ENCODE measurements at places on chromosomes 13 and 19.

DNA sequence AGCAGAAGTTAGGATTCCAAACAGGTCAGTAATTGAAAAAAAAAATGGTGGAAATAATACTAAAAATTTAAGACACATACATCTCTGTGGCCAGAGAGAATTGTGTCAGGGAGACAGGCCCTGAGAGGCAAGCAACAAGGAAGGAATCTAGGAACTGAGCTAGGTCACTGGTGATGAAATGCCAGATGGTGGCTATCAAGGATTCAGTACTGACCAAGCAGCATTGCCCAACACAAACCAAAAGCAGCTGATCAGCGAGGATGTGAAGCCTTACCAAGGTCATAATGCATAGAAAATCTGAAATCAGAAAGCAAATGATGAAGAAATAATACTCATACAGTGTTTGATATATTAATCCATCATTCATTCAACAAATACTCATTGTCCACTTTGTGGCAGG is 905.0 kb downstream of the GPC5 start:
- DNase-seq: no peak

DNA sequence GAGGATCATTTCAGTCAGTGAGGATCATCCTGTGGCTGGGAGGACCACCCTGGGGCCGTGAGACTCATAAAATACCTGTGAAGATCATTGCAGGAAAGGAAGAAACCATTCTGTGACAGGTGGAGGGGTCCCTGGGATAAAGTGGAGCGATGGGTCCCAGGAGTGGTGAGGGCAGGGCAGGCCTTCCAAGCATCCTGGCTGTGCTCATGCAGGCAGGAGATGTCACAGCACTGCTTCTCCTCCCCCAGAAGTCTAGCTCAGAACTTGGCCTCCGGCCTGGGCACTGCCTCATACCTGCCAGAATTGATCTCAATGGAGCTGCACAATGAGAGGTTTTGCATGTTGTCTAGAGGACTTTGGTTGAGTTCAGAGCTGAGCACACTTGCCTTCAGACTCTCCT is 11.1 kb downstream of the KLK1 start:
- no peak for DNase-seq

DNA sequence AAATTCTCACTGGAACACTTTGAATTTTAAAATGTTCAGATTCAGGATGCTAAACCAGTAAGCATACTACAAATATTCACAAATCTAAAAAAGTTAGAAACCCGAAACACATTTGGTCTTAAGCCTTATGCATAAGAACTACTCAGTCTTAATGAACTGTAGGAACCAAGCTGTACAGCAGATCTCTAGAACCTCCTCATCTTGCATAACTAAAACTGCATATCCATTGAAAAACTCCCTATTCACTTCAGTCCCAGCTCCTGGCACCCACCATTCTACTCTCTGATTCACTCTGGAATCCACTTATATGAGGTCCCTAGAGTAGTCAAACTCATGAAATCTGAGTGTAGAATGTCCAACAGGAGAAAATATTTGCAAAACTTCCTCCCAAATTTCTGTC is 65.6 kb upstream of the CEACAM8 start:
- no peak for DNase-seq

- no peak for DNase-seq
These were observed 56.2 kb downstream of the LACC1 start for GRCh38 chr13:43935878-43936277.

- no peak for DNase-seq
These were observed 355.5 kb downstream of the ENOX1 start for GRCh38 chr13:43431290-43431716.

GRCh38 chr13:49840675-49841074 is 48.2 kb upstream of the KPNA3 start:
- DNase-seq: no peak

DNA sequence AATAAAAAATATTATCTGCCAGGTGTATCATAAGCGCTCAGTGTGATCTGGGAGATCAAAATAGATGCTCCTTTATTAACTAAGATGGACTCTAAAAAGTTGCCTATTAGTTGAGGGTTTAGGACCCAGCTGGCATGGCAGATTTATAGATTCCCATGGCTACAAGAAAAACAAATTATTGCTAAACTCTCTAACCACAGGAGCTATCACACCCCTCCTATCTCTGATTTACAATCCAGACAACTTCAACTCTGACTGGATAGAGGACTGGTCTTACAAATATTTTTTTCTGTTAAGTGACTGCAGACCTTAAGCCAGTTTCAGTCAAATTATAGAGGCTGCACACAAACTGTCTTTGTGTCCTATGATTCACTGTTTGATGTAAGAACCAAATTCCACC is 45.4 kb upstream of the MYCBP2 start:
- DNase-seq: no peak

GRCh38 chr19:33394723-33395560 is 21.4 kb downstream of the CEBPG start:
- no peak for DNase-seq

DNA sequence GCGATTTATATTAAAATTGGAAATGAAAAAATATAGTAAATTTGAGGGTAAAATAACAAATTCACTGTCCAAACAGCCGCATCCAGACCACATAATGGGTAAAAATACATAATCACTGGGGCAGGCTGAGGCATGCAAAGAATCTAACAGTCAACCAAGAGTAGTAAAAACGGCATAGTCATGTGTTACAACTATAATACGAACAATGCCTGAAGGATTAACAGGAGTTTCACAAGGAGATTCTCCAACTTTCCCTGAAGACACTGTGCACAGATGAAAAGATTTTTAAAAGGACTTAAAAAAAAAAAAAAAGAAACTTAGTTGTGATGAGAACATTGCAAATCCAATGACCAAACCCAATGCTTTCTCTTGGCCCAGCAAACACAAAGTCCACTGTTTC is 20.4 kb upstream of the ATXN8OS start:
- no peak for DNase-seq

GRCh38 chr13:21310220-21310619 is 133.8 kb downstream of the MRPL57 start:
- no peak for DNase-seq

- no peak for DNase-seq
These were observed 863.3 kb downstream of the UQCRFS1 start for GRCh38 chr19:28349604-28350003.

GRCh38 chr13:92575777-92576176 is 650.8 kb upstream of the GPC6 start:
- DNase-seq: no peak

DNA sequence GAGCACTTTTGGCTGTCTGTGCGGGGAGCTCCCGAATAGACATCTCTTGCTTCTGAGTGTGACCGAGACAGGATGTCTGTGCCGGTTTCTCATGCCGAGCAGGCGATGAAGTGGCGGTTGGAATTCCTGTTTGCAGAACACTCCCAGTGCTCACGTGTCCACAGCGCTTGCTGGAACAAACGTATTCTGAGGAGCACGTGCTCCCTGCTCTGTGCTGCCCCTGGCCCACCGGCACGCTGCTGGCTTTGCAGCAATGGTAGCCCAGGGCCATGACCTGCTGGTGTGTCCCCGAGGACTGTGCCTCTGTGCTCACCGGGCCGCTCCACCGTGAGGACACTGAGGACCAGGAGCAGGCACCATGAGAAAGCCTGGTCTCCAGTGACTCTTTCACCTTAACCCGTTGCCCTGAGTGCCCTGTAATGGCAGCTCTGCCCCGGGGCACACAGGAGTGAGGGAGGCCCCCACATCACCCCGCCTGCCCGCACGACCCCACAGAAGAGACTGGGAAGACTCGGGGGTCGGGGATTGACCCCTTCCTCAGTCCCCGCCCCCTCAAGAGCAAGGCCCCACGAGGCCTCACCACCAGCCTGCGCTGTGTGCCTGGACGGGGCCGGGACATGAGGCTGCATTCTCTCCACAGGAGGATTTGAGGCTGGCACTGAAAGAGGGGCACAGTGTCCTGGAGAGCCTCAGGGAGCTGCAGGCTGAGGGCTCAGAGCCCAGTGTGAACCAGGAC is 40.0 kb upstream of the F7 start:
- DNase-seq: no peak

GRCh38 chr13:50527612-50528509 is 315.6 kb downstream of the DLEU7 start:
- DNase-seq: no peak

DNA sequence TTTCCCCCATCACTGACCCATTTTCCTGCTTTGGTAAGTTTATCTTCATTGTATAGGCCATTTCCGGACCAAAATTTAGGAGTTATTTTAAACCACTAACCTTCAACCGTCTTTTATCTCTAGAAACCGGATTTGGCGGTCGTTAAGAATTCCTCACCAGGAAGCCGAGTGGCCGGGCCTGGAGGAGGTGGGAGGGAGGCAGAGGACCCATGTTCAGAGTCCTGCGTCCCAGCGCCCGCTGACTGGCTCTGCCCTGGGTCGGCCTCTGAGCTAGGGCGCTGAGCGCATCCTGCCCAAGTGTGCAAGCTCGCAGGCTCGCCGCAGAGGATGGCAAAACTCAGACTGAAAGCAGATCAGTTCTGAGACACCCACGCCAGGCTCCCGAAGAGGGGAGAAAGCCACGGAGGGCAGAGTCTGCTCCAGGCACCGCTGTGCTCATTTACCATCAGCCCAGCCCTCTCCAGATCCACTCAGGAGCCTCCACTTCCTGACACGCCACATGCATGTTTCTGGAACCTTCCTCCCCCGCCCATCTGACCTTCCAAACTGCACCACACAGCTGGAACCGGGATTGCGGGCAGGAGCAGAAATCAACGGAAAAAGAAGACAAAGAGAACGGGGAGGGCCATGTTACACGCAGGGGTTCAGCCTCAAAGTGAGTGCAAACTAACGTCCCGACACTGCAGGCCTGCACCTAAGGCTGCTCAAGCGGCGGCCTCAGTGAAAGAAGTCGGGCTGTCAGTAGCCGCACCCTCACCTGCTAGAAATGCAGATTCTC is 8.3 kb downstream of the COL4A1 start:
- no peak for DNase-seq

DNA sequence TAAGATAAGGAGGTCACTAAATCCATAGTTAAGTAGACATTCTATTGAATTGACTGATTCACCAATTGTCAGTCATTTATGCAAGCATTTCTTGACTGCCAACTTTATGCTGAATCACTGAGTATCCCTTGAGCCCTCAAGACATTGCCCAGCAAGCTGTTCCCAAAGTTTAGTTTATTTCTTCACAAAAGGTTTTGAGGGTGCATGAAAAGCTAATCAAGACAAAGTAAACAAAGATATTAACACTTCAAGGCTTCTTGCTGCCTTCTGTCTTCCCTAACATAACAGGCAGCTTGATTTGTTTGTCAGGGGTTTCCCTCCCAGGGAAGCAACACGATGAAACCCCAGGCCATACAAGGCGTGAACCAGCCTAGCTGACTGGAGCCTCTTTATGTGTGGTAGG is 374.4 kb downstream of the SPRY2 start:
- DNase-seq: no peak

DNA sequence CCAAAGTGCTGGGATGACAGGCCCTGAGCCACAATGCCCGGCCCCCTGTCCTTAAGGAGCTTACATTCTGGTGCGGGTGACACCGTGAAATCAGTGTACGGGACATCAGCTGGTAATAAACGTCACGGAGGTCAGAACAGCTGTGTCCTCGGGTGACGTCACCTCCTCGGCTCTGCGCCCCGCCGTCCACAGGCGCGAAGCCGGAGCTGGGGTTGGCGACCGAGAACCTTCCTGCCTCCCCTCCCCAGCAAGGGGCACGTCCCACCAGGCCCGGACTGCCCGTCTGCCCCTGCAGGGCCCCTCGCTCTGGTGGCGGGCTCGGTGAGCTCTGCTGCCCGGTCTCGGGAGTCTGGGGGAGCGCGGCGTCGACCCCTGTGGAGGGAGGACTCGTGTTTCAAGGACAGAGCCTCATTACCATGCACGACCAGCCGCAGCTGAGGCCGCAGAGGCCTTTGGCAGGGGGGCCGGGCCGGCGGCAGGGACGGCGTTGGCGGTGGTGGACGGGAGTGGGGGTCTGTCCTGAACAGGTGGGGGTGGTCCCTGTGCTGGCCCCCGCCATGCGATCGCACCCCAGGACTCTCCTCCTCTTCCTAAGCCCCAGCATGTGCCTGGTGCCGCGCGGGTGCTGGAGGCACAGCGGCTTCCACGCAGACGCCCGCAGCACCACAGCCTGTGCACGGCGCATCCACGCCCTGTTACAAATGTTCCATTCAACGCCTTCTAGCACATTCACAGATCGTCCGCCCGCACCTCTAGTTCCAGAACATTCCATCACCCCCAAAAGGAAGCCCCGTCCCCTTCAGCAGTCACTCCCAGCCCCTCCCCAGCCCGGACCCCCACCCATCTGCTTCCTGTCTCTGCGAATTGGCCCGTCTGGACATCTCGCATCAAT is 5.4 kb downstream of the LINGO3 start:
- DNase-seq: no peak

GRCh38 chr19:33221638-33222037 is 4.0 kb downstream of the SLC7A10 start:
- no peak for DNase-seq

DNA sequence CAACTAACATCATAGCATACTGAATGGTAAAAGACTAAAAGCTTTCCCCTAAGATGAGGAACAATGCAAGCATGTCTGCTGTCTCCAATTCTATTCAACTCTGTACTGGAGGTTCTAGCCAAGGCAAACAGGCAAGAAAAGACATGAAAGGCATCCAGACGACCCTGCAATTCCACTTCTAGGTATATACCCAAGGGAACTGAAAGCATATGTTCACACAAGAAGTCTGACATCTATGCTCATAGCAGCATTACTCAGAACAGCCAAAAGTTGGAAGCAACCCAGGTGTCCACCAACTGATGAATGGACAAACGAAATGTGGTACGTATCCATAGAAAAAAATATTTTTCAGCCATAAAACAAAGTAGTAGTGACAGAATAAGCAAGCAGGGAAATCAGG is 39.1 kb downstream of the PEPD start:
- no peak for DNase-seq

- no peak for DNase-seq
These were observed 11.7 kb upstream of the BCAT2 start for GRCh38 chr19:48822514-48822913.

DNA sequence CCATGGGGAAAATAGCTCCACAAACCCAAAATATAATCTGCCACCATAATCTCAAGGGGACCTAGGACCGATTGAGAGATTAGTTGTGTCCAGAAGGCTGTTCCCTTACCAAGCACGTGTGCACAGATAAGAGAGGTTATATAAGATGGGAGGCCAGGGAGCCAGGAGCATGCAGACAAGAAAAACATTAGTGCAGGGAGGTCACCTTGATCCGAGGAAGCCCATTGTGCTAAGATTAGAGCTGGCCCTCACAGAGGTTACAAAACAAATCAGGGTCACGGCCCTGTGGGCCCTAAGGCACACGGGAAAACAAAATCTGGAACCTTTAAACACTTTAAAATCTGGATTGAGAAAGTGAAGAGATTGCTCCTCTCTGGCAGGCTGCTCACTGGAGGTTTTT is 37.7 kb downstream of the RGCC start:
- no peak for DNase-seq

GRCh38 chr13:112434937-112435523 is 58.9 kb downstream of the SPACA7 start:
- DNase-seq: no peak
